ENCODE measurements at places on chromosomes 1 and 21.

GRCh38 chr1:38586993-38587646, 272.5 kb downstream of the RRAGC start:
- no peak for DNase-seq

DNA sequence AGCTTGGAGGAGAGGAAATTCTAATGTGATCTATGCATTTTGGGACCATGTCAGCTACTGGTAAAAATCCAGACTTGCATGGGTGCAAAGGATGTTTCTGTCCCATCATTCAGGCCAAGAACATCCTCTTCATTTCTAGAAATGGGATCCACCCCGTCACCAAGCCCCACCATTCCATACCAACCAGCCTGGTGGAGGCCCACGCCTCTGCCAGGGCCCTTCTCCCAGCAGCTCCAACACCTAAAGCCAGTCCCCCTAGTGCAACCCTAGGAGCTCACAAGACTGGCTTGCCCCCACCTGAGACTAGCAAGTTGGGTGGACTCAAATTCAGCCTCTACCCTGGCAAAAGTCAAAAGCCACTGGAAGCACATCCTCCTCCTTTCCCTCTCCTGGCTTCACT, 1.9 kb downstream of the ARHGEF11 start:
- no peak for DNase-seq

DNA sequence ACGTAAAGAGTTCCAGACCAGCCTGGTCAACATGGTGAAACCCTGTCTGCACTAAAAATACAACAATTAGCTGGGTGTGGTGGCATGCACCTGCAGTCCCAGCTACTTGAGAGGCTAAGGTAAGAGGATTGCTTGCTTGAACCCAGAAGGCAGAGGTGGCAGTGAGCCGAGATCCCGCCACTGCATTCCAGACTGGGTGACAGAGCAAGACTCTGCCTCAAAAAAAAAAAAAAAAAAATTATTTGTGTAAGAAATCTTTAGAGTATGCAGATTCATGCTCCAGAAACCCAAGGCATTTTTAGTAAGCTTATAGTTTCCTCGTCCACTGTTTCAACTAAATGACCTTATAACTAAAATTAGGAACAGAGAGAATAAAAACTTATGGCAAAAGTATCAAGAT, 51.3 kb downstream of the ABL2 start:
- DNase-seq, result no peak

DNA sequence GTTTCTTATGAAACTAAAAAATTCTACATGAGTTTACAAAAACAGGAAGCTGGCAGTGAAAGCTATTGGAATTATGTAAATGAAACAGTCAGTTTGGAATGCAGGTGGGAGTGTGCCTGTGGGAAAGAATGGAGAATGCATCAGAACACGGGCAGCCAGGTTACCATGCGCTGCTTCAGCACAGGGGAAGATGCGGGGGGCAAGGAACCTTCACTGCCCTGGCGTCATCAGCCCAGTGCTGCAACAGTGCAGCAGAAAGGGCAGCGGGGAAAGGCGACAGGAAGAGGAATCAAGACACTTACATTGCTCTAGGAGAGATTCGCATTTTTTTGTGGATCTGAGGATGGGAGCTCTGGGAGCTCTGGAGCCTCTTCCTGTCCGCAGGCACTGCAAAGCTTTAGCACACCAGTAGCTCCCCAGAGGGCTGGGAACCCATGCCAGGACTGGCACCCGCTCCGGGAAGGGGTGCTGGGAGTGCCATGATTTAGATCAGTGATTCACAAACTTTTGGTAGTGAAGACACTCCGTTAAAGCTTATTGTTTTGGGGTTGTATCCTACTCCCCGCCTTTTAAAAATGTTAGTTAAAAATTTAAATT, 64.1 kb upstream of the WDR26 start:
- no peak for DNase-seq

GRCh38 chr1:67382292-67382691, 47.9 kb downstream of the SERBP1 start:
- no peak for DNase-seq

- DNase-seq, result no peak
These were observed 1.6 kb downstream of the SOX13 start for GRCh38 chr1:204074274-204075138.

- DNase-seq, result no peak
These were observed 6.0 kb upstream of the LCE1F start for GRCh38 chr1:152768847-152769533.

DNA sequence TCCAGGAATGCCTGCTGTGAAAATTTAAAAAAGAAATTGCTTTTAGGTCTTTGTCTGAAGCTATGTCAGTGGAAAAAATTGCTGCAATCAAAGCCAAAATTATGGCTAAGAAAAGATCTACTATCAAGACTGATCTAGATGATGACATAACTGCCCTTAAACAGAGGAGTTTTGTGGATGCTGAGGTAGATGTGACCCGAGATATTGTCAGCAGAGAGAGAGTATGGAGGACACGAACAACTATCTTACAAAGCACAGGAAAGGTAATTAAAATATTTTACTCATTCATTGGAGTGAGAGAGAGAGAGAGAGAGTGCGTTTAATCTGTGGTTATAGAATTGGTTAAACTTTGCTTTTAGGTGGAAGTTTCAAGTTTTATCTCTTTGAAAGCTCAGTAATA, 20.0 kb downstream of the CDC73 start:
- no peak for DNase-seq

DNA sequence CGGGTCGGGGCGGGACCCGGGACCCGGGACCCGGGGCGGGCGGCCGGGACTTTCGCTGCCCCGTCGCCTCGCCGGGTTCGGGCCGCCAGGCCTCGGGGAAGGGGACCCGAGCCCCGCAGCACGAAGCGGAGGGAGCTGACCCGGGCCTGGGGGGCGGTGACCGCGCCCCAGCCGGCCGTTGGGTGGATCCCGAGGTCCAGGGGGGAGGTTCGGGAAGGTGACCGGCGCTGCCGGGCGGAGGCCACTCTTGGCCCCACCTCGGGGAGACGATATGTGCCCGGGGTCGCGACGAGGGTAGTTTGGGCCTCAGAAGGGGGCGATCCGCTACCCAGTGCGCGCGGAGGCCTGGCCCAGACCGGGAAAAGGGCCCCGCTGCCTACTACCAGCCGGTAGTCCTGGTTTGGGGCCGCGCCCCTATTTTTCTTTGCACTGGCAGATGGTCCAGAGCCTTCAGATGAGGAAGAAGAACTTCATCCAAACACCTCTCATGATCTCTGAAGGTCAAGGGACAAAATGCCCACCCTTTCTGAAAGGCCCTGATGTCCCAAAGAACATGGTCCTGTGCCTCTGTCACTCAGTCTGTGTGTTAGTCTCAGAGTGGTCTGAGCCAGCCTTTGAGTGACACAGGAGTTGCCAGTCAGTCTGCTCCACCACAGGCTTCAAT, 766 bp downstream of the AGO4 start:
- no peak for DNase-seq

DNA sequence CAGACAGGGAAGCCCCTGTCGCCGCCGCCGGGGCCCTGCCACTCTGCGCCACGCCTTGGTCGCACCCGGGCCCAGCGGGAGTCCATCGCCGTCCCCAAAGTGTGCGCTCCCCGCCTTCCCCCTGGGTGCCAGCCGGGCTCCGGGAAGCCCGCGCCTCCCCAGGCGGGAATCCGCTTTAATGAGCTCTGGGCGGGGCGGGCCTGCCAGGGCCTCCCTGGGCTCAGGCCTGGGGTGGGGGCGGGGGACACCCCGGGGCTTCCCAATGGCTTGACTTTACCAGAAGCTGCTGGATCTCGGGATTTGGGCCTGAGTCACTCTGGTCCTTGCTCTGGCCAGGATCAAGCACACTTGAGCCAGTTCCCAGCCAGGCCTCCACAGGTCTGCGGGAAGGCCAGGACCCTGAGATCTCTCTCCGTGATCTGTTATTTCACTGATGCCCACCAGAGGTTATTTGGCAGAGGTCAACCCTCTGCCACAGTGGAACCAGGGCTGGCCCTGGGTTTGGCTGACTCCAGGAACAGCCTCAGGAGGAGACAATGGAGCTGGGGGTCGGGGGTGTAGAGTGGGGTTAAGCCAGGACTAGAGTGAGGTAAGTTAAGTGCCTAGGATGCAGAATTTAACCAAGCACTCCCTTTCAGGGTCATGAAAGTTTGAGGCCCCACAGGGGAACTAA, 178.4 kb upstream of the EDN2 start:
- no peak for DNase-seq

DNA sequence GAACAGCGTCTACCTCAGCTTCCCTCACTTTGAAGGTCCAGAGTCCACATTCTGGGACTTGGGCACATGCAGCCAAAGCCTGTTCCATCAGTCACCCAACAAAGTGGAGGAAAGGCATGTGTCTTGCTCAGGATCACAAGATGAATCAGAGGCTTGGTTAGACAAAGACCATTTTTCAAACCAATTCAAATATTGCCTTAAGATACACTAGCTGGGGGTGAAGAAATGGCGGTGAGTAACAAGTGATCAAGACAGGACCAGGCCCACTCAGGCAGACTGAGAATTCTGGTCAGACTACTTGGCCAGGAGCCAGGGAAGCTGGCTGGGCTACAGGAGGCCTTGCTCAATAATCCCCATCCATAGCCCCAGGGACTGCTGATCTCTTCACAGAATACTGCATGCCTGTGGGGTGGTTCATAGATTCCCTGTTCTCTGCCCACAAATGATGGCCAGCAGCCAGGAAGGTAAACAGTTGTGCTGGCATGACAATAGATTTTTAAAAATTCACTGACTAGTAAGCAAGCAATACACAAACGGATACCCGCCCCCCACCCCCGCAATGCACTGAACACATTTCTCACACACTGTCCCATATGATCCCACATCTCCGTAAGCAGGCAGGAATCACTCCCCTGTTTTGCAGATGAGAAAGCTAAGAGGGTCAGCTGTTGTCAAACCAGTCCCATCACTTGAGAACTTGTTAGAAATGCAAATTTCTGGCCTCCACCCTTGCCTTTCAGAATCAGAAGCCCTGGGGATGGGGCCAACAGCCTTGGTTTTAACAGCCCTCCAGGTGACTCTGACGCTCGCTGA, 27.2 kb downstream of the ERI3 start:
- DNase-seq, result peak; percentile 97

GRCh38 chr1:218624052-218624451, 278.9 kb downstream of the TGFB2 start:
- no peak for DNase-seq

DNA sequence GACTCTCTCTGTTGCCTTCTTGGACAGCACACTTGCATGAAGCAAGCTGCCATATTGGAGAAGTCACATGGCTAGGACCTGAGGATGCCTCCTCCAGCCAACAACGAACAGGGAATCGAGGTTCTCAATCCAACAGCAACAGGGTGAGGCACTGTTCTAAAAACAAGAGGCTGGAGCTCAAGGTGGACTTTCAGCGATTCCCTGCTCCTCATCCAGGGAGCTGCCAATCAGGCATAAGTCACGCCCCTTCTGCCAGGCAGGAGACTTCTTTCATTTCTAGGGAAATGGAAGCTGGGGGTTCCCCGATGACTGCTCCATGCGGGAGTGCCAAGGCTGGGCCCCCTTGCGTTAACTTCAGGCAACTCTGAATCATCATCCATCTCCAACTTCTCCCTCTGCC, 22.7 kb upstream of the IFNAR1 start:
- no peak for DNase-seq

DNA sequence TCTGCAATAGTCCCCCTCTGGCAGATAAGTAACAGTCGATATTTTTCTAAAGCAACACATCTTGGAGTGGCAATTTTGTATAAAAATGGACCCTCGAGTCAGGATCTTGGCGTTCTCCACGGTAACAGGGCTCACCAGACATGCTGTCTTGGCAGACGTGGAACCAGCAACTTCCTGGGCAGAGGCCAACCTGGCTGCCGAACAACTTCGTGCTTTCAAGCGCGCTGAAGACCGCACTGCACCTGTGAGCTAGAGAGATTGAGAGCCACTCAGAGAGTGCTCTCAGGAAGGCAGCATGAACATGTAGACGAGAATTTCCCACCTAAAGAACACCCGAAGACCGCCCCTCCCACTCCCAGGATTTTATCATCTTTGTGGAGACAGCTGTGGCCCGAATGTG, 7.3 kb downstream of the C1orf174 start:
- no peak for DNase-seq

DNA sequence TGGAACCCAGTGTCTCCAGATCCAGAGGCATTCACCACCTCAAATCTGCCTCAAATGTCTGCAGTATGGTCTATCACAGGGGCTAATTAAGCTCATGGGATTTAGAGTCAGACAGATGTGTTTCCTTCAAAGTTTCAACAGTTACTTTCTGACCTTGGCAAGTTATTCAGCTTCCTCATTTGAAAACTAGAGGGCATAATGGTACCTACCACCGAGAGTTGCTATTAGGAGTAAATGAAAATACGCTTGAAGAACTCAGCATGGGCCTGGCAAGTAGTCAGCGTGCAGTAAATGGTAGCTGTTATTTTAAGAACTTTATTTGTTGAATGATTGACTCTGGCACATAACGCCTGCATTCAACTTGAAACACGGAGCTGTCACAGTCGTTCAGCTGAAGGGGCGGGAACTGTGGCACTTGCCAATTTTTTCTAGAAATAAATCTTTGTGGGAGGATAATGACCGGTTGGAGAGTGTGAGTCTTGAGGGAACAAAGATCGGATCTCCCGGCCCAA, 1.2 kb upstream of the CAP1 start:
- peak; percentile 15 for DNase-seq

GRCh38 chr1:234841710-234842231, 231.8 kb upstream of the IRF2BP2 start:
- no peak for DNase-seq

GRCh38 chr1:183043872-183044854, 20.9 kb downstream of the LAMC1 start:
- DNase-seq, result peak; percentile 75

- DNase-seq, result no peak
These were observed 134.7 kb downstream of the NR5A2 start for GRCh38 chr1:200162258-200162657.

- DNase-seq, result no peak
These were observed 26.7 kb downstream of the MIER1 start for GRCh38 chr1:66951513-66951912.

DNA sequence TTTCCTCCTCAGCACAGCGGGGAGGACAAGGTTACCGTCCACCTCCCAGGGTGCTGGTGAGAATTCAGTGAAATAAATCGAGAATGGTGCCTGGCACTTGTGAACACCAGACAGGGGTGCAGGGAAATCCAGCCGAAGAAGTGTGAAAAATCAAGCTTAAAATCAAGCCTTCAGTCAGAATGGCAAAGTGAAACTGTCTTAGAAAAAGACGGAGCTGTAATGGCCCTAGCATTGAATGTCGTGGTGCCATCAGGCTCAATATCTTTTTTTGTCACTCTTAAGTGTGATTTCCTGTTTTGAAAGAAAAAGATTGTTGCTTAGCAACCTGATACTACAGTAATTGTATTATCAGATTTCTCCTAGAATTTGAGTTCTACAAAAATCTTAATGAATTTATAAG, 22.1 kb downstream of the EDARADD start:
- no peak for DNase-seq

DNA sequence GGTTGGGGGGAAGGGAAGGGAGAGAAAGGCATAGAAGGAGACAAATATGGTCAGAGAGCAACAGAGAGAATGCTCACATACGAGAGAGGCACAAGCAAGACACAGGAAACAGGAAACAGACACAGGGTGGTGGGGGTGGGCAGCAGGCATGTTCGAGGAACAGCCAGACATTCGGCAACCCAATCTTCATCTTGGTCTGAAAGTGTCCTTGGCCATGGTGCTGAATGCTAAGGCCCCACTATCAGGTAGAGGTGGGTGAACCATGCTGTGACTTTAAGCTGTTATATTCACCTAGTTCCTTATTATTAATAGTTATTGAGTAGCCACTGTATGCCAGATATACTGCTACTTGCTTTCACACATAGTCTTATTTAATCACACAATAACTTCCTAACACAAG, 109.2 kb downstream of the DDX20 start:
- no peak for DNase-seq

GRCh38 chr1:86741947-86742572, 37.7 kb downstream of the SH3GLB1 start:
- DNase-seq, result peak; percentile 18

GRCh38 chr1:180376800-180377199, 125.6 kb downstream of the ACBD6 start:
- no peak for DNase-seq

Data from smooth muscle cell of the brain vasculature (primary cell).